ENCODE measurements at places on chromosomes 16 and 17. TPM values are rescaled to one million over a fixed set of nuclear protein-coding genes. Genes with fewer than 3 reads are reported as not detected.

DNA sequence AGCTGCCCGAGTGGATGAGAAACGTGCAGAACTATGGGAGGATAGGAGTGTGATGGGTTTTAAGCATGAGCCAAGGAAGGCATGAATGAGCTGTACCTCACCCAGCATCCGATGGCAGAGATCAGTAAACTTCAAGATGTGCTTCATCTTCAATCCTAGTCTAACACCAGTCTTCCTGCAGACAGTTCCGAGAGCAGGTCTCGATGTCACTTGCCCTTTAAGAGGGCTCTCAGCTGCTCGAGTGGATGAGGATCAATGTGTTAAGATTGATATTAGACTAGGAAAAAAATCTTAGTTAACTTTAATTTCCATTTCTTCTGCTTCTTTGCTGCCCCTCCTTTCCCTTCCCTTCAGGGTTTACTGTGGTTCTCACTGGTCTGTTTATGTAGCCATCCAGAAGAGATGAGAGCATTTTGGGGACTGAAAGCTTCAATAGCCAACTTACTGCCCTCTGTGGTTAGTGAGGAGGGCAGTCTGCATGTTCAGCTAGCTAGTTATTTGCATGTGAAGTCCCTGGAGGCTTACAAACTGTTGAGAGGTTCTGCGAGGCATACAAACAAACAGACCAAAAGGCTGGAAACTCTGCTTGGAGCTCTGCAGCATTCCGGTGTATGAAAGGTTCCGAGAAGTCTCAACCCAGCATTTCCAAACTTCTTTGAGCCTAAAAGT lies 15.3 kb downstream of the KLHL36 start:
- no peak for DNase-seq
- peak overlapping the region; percentile 71 for H3K27ac ChIP-seq
- peaks cover 42% of the 10 kb centered on the region for H3K36me3 ChIP-seq
- peaks cover 40% of the 10 kb centered on the region for H3K4me1 ChIP-seq

GRCh38 chr17:1227917-1228780 lies 42.1 kb upstream of the BHLHA9 start:
- peak; percentile 33 for DNase-seq
- peak overlapping the region; percentile 75 for H3K4me3 ChIP-seq
- no peak overlapping the region for H3K27ac ChIP-seq
- H3K4me1 ChIP-seq = peaks cover 8% of the 10 kb centered on the region
- peaks cover 82% of the 10 kb centered on the region for H3K27me3 ChIP-seq

DNA sequence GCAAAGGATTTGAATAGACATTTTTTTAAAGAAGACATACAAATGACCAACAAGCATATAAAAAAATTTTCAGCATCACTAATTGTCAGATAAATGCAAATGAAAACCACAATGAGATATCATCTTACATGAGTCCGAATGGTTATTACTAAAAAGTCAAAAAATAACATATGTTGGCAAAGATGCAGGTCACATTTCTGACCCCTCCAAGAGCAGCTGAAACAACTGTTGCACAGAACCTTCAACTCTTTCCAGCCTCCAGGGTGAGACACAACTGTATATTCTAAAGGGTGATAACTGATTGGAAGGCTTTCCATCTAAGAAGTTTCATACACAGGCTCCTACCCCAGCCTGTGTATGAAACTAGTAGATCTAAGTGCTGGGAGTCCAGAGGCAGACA lies 51.9 kb downstream of the SLFN5 start:
- H3K36me3 ChIP-seq = peaks cover 34% of the 10 kb centered on the region
- H3K4me3 ChIP-seq = no peak overlapping the region
- H3K4me1 ChIP-seq = no peaks in the 10 kb centered on the region
- no peak overlapping the region for H3K27ac ChIP-seq

DNA sequence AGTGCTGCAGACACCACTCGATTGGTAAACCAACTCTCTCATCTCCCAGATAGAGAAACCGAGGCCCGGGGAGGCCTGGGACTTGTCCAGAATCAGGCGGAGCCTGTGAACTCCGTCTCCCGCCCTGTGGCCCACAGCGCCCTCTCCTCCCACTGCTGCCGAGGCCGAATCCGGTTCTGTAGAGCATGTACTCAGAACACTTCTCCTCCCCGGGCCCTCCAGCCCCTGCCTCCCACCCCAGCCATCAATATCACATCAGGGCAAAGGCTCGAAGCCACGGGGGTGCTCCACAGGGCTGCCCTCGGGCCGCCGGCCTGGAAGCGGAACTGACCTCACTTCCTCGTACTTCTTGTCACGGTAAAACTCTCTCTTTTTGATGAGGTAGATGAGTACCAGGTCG lies 13.0 kb downstream of the EMC6 start:
- no peak overlapping the region for H3K4me3 ChIP-seq
- no peaks in the 10 kb centered on the region for H3K27me3 ChIP-seq
- H3K4me1 ChIP-seq = peaks cover 7% of the 10 kb centered on the region
- H3K27ac ChIP-seq = no peak overlapping the region
- no peaks in the 10 kb centered on the region for H3K36me3 ChIP-seq

GRCh38 chr17:47966079-47966519 lies 4.8 kb upstream of the CDK5RAP3 start:
- peaks cover 5% of the 10 kb centered on the region for H3K4me1 ChIP-seq
- H3K4me3 ChIP-seq = no peak overlapping the region
- peaks cover 32% of the 10 kb centered on the region for H3K27me3 ChIP-seq
- no peak for DNase-seq
- no peaks in the 10 kb centered on the region for H3K36me3 ChIP-seq

DNA sequence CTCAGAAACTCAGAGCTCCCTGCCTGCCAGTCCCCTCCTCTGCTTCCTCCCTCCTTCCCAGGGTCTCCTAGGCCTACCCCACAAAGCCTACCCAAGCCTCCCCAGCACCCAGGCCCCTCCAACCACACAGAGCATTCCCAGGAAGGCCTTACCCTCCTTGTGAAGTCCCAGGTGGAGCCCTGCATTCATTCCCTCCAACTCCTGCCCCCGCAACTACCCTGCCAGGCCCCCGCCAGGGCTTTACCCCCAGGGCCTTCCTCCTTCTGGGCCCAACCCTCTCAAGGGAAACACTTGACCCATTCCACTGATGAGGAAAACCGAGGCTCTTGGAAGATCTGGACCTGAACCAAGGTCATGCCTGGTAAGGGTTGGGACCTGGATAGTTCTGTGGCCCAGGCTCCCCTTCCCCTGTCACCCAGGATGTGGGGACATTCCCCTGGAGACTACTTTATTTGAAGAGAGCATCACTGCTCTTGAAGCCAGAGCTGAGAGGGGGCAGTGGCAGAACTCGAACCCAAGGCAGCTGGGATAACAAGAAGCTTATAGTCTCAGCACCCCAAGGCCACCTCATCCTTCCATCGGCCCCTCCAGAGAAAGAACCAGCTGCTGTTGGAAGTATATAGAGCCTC lies 12.5 kb downstream of the PLLP start:
- no peaks in the 10 kb centered on the region for H3K27me3 ChIP-seq
- no peak overlapping the region for H3K27ac ChIP-seq
- peaks cover 11% of the 10 kb centered on the region for H3K4me1 ChIP-seq
- no peaks in the 10 kb centered on the region for H3K36me3 ChIP-seq
- H3K4me3 ChIP-seq = no peak overlapping the region

GRCh38 chr17:40158438-40159013 lies 18.2 kb downstream of the CASC3 start:
- no peak overlapping the region for H3K27ac ChIP-seq
- H3K27me3 ChIP-seq = no peaks in the 10 kb centered on the region
- no peak overlapping the region for H3K4me3 ChIP-seq

DNA sequence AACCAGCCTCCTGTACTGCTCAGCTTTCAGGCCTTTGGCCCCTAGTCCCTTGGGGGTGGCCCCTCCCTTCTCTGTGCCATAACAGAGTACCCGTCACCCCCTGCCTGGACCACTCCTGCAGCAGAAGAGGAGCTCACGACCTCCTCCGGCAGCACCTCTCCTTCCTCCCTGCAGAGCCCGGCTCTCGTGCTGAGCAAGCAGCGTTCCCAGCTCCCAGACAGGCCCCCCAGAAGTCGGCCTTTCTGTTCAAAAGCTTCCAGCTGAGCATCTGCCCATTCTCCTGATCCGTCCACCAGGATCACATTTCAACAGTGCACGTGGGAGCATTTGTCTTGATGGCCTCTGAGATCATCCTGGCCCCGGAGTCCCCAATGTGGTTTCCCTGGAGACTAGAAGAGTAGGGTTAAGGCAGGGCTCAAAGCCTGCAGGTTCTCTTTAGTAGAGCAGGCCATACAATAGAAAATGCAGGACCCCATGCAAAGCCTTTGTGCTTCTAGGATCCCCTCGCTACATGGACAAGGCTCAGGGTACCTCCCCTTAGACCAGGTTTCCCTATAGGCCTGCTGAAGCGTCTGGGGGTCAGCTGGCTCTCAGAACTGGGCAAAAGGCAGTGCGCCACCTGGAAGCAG lies 35.6 kb downstream of the NLRC3 start:
- H3K4me3 ChIP-seq = no peak overlapping the region
- H3K27me3 ChIP-seq = no peaks in the 10 kb centered on the region
- H3K36me3 ChIP-seq = peaks cover 8% of the 10 kb centered on the region
- H3K4me1 ChIP-seq = peaks cover 8% of the 10 kb centered on the region
- H3K27ac ChIP-seq = peak overlapping the region; percentile 53

DNA sequence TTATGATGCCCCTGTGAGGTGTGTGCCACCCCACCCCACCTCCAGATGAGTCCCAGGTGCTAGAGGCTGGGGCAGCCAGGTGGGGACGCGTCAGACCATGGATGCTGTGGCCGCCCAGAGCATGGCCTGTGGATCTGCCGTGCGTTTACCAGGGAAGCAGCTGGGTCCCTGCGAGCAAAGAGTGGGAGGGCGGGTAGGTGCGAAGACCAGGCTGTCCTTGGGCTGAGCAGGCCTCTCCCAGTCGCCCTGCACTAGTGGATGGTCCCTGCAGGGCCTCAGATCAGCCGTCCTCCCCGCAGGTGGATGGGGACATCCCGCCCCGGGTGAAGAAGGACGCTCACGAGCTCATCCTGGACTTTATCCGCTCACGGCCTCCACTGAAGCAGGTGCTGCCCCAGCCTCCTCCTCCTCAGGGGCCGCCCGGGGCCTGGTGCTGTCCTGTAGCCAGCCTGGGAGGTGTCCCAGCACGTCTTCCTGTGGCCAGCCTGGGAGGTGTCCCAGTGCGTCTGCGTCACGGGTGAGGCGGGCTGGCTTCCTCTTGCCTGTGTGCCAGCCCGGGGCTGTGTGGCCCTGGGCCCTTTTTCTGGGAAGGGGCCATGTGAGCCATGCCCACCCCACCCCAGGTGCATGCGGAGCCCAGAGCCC lies 18.0 kb upstream of the TCF25 start:
- H3K4me1 ChIP-seq = peaks cover 3% of the 10 kb centered on the region
- H3K27me3 ChIP-seq = no peaks in the 10 kb centered on the region
- no peak for DNase-seq
- no peaks in the 10 kb centered on the region for H3K36me3 ChIP-seq

- peaks cover 3% of the 10 kb centered on the region for H3K4me1 ChIP-seq
- DNase-seq = no peak
- H3K27ac ChIP-seq = peak overlapping the region; percentile 23
- H3K36me3 ChIP-seq = no peaks in the 10 kb centered on the region
- H3K4me3 ChIP-seq = no peak overlapping the region
- no peaks in the 10 kb centered on the region for H3K27me3 ChIP-seq
These were observed 73.6 kb downstream of the ABCC6 start for GRCh38 chr16:16149710-16150116.

GRCh38 chr16:66091471-66091891 lies 275.0 kb upstream of the CDH5 start:
- H3K4me1 ChIP-seq = peaks cover 3% of the 10 kb centered on the region
- DNase-seq = no peak
- no peak overlapping the region for H3K4me3 ChIP-seq
- H3K36me3 ChIP-seq = no peaks in the 10 kb centered on the region

GRCh38 chr17:75524970-75525805 lies at the start of gene LLGL2:
Gene LLGL2, plus strand, starts transcription at chr17:75525697. Its CDS starts 17,730 bp downstream, at chr17:75543427.
- peak within 1 kb of the TSS; percentile 80 for H3K27ac ChIP-seq
- peak; percentile 87 for DNase-seq
- H3K4me1 ChIP-seq = peaks cover 17% of the 10 kb centered on the region
- 0 out of 2 replicates have a peak, but pooled peaks cover 3% of the 10 kb centered on the region for H3K27me3 ChIP-seq

DNA sequence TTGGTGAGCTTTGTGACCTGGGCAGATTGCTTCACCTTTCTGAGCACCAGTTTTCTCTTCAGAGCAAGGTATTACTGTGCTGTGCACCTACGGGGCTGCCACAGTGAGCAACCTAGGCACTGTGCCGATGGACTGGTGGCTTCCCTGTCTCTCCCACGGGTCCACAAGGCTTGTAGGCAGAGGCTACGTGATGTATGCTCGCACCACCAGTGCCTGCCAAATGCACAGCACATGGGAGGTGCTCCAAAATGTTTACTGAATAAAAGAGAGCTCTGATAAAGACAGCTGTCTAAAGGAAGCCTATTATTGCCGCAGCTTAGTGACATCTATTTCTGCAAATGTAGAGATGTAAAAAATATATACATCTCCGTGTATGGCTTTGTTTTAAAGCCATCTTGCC lies 139.2 kb downstream of the CDK5R1 start:
- H3K36me3 ChIP-seq = no peaks in the 10 kb centered on the region
- no peak overlapping the region for H3K27ac ChIP-seq
- no peak for DNase-seq
- peaks cover 28% of the 10 kb centered on the region for H3K4me1 ChIP-seq

- no peaks in the 10 kb centered on the region for H3K27me3 ChIP-seq
- H3K36me3 ChIP-seq = peaks cover 39% of the 10 kb centered on the region
- no peak overlapping the region for H3K4me3 ChIP-seq
- peaks cover 11% of the 10 kb centered on the region for H3K4me1 ChIP-seq
- H3K27ac ChIP-seq = no peak overlapping the region
- no peak for DNase-seq
These were observed 25.8 kb downstream of the WSB1 start for GRCh38 chr17:27319541-27320221.

DNA sequence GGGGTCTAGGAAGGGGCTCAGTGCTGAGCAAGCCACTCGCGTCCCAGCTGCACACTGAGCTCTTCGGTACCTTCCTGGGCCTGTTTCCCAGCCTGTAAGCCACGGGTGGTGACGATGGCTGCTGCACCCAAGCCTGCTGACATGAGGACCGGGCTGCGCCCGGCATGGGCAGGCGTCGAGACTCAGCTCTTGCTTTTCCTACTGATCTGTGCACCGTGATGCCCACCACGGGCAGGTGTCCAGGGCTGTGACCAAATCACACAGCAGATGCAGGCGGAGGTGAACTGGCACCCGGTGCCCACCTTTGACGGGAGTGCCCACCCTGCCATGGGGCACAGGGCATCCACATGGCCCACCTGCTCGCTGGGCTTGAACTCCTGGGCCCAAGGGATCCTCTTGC lies 17.9 kb downstream of the CCDC57 start:
- H3K27me3 ChIP-seq = no peaks in the 10 kb centered on the region
- peaks cover 14% of the 10 kb centered on the region for H3K36me3 ChIP-seq

GRCh38 chr16:87607223-87607622 lies 4.9 kb downstream of the JPH3 start:
- DNase-seq = no peak
- H3K27me3 ChIP-seq = peaks cover 15% of the 10 kb centered on the region
- peaks cover 3% of the 10 kb centered on the region for H3K36me3 ChIP-seq
- no peak overlapping the region for H3K4me3 ChIP-seq
- no peak overlapping the region for H3K27ac ChIP-seq

- H3K4me1 ChIP-seq = peaks cover 23% of the 10 kb centered on the region
- no peak overlapping the region for H3K4me3 ChIP-seq
- no peak overlapping the region for H3K27ac ChIP-seq
- DNase-seq = no peak
These were observed 271.0 kb downstream of the C16orf95 start for GRCh38 chr16:87046235-87046634.

ACAP1 gene
- total RNA-seq = 60.6 TPM

DNASE1L2 gene
- 1.1 TPM for total RNA-seq

ZDHHC1 gene
- 4.6 TPM for total RNA-seq

MYH1 gene
- total RNA-seq = not detected

CDH8 gene
- total RNA-seq = 11.1 TPM

GGT6 gene
- 0.07 TPM for total RNA-seq

KRT25 gene
- not detected for total RNA-seq

KRTAP2-2 gene
- total RNA-seq = not detected

MPDU1 gene
- 57.7 TPM for total RNA-seq

NAT9 gene
- total RNA-seq = 66.0 TPM

RRAD gene
- total RNA-seq = 0.52 TPM

RAB26 gene
- total RNA-seq = 7.3 TPM

All from WTC11 (cell line).